ENCODE measurements at places on chromosomes 7 and 10. TPM values are rescaled to one million over a fixed set of nuclear protein-coding genes. Genes with fewer than 3 reads are reported as not detected.

ANKRD7 gene
- 4.6 TPM for total RNA-seq

KCND2 gene
- not detected for total RNA-seq

NPFFR1 gene
- not detected for total RNA-seq

PRTFDC1 gene
- total RNA-seq, result not detected

FANK1 gene
- total RNA-seq, result 0.68 TPM

LDB3 gene
- total RNA-seq, result not detected

DNA sequence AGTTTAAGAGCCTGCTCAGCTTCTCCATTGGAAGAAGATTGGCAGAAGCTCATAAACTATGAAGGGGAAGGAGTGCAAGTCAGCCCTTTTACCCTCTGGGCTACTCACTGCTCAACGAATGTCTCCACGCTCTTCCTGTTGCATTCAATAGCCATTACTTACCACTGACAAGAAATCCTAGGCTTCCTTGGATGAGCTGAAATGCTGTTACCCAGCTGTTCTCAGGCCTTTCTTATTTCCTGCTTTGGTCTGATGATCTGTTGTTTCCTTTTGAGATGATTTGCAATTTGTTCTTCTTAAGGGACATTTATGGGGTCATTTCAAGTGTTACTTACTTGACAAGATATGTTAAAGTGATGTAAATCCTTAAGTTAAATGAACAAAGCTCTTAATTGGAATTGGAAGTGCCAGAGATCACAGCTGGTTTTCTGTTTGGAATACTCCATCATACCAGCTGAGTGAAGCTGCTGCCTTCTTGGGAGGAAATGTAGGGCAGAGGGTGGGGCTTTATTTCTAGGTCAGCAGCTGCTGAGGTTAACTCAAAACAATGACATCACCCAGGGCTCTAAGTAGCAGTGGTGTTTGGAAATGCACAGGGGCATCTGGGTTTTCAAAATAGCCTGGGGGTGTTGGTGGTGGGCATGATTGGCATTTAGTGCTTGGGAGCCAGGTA lies 170.0 kb downstream of the PRKCQ start:
- DNase-seq, result peak; percentile 71

DNA sequence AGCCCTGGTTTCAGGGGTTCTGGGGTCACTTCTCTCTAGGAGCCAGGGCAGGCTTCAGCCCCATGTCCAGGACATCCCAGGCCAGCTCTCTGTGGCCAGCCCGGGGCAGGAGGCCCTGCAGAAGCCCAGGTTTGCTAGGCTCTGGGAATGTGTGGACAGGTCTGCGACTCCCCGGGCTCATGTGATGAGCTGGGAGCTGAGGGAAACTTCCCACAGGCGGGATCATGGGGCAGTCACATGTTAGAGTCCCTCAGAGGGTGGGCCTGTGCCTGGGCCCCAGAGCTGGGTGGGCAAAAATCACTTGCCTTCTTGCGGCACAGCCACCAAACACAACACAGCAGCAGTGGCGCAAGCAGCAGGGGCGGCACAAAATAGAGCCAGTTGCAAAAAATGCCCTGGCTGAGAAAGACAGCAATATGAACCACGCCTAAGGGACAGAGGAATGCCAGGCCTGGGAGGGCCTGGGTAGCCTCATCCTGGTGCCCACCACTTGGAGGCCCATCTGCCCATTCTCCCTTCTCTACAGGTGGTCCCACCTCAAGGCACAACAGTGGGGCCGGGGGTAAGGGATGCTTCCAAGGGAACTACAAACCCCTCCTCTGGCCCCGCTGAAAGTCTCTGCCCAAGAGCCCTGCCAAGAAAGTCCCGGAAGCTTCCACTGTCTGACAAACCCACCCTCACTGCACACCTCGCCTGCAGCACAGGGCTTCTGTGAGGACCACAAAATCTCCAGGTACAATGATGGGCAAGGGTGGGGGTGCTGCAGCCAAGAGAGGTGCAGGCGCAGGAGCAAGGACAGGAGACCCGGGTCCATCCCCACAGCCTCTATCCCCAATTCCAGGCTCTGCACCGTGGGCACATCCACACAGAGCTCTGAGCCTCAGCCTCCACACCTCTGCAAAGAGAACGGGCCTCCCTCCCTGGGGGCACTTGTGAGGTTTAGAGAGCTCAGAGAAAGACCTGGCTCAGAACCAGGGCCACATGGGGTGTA lies 34.6 kb upstream of the ANTXRL start:
- no peak for DNase-seq

DNA sequence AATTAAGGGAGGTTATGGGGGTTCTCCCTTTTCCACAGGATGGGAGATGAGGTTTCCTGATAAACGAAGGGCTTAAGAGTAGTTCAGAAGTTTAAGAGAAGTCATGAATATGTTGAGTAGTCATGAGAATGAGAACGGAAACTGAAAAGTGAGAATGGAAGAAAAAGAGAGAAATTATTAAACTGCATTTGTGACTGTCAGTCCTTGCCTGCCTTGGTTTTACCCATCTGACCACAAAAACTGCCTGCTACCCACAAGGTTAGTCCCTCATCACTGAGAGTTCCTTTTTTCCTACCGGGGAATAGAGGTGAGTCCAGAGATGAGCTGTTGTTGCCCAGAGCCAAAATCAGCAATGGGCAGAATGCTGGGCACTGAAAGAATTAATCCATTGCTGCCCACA lies 174.1 kb upstream of the BET1 start:
- no peak for DNase-seq

DNA sequence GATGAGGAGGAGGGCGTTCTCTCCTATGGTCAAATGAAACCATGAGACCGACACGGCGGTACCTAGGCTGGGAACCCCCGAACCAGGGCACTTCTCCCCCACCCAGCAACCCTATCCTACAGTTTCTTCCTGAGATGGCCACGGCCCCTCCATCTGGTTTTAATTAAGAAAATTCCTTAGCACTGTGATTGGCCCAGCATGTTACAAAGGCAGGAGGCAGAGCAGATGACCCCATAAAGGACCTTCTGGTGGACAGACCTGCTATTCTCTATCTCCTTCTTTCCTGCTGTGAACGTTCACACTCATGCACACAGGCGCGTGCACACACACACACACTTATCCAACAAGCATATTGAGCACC lies 129.4 kb downstream of the RGS10 start:
- peak; percentile 49 for DNase-seq

GRCh38 chr7:53095731-53096501 lies 60.5 kb downstream of the POM121L12 start:
- DNase-seq, result no peak

- DNase-seq, result peak; percentile 54
Measured at GRCh38 chr10:104581884-104582601, 59.0 kb upstream of the SORCS3 start.

DNA sequence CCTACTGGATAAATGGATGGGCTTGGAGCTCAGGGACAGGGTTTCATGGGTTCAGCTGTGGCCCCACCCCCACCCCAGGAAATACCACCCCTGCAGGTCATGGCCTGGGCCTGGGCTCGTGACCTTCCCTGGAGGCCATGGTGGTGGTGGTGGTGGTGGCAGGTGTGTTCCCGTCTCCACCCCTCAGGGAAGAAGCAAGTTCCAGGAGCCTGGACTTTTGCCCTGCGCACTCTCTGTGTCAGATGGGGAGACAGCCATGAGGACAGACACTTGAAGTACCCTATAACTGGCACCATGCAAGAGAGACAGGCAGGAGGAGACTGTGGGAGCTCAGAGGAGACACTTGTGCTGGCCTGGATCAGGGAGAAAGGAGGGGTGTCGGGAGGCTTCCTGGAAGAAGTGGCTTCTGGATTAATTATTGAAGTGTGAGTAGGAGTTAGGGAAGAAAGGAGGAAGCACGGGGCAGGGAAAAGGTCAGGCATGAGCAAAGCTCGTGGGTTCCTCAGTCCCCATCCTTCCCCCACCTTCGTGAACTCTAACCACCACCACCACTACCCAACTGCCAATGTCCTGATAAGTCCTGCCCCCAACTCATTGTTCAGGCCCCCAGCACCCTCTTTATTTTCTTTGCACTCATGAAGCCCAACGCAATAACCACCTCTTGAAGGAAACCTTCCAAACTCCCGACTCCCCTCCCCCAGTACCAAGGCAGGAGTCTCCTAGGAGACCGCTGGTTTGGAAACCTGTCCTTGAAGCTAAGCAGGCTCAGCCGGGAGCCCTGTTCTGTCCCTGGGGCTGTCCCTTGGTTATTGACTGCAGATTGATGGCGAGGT lies 8.9 kb downstream of the SH2B2 start:
- DNase-seq, result no peak

DNA sequence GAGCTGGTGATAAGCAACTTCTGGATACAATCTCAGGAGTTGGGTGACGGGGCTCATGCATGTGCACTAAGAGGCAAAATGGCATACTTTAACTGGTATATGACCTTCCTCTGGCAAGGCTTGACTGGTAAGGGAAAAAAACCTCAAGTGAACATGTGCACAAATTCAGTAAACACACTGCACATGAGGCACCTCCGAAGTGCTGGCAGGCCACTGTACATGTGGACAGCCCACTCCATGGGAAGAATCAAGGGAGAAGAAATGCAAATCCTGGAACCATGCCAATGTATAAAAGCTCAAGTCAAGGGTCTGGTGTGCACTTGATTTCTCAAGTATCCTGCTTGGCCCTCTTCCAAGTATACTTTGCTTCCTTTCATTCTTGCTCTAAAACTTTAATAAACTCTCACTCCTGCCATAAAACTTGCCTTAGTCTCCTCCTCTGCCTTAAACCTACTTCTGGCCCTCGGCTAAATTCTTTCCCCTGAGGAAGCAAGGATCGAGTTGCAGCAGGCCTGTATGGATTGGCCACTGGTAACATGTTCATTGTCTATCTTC lies 167.2 kb downstream of the RAMP3 start:
- peak; percentile 40 for DNase-seq

GRCh38 chr7:76060842-76061241 lies 12.9 kb downstream of the MDH2 start:
- DNase-seq, result no peak

GRCh38 chr10:61099756-61100155 lies 155.8 kb upstream of the RHOBTB1 start:
- DNase-seq, result no peak

DNA sequence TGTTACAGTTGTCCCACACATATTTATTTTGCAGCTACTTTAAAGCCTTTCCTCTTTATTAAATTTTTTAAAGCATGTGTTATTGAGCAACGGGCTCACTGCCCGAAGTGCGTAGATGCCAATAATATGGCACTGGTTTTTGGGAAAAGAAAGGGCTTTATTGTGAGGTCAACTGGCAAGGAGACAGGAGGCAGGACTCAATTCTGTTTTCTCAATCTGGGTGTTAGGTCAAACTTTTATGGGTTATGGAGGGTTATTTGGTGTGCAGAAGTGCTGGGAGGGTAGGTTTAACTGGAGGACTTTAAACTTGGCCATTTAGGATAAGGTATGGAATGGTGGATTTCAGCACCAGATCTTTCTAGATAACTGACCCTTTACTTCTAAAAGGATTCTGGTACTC lies 183.6 kb downstream of the LRRC4 start:
- no peak for DNase-seq

DNA sequence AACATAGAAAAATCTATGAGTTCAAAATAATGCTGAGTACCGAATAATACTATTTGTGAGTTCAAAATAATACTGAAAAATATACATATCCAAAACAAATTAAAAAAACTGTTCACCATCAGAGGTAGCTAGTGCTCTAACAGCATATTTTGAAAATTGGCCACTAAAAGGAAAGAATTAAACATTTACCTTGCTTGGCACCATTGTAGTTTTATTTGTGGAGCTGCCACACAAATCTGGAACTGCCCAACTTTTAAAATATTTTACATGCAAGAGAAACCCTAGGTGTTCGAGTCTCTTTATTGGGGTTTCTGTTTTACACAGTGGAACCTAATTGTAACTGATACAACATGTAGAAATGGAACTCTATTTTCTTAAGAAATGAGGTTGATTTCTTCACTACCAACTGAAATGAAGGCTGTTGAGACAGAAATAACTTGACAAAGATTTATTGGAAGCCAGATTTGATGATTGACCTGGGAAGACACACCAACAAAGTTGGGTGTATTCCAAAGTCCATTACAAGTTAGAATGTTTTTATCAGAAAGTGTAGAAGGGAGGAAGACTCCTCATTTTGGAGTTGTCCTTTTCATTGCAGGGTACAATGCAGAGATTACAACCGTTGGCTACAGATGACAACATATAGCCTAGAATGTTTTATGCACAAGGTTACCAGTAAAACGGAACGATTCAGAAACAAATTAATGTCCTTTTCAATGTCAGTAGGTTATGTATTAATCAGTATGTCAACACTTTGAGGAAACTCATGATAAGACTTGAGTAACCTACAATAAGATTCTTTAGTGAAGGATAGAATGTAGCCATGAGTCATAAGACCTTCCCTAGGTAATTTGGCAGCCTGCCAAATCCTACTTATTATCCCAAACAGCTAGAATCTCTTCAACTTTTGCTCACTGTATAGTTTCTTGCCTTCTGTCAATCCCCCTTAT lies 73.8 kb upstream of the PAPSS2 start:
- DNase-seq, result peak; percentile 54

DNA sequence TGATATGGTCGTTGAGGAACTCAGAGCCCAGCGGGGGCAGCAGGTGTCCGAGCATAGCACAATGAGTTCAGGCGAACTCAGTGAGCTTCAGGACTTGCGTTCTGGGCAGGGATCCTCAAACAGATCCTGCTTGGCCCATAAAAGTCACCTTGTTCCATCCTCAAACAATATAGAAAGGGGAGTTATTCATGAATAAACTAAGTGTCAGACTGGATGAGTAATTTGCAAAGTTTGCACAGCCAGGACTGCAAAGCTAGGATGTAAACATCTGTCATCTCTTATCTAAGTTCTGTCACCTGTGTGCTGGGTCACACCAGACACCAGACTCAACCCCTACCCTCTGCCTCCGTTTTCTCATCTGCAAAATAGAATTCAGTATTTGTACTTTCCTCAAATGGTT lies 58.0 kb upstream of the PFKP start:
- no peak for DNase-seq

GRCh38 chr10:85148693-85149640 lies 820.6 kb downstream of the CCSER2 start:
- no peak for DNase-seq

- DNase-seq, result peak; percentile 84
Measured at GRCh38 chr7:131556053-131556908, at the start of gene PODXL. Gene PODXL, minus strand, starts transcription at chr7:131556628. Its CDS starts 269 bp downstream, at chr7:131556359.

DNA sequence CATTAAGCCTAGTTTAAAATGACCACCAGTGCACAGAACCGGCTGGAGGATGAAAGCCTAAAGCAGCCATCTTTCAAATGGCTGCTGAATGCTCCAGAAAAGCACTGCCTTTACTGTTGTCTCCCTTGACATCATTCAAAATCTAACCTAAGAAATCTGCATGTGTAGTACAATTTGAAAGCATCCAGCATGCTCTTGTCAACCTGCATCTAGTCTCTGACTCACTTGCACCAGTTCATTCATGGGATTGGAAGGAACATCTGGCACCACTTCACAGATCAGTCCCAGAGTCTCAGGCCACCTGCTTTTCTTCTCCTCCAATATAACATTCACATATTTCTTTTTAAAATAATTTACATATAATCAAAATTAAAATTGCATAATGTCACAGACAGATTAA lies 76.2 kb downstream of the RNF133 start:
- no peak for DNase-seq

GRCh38 chr7:64628721-64629120 lies 37.2 kb upstream of the ZNF107 start:
- DNase-seq, result no peak

DNA sequence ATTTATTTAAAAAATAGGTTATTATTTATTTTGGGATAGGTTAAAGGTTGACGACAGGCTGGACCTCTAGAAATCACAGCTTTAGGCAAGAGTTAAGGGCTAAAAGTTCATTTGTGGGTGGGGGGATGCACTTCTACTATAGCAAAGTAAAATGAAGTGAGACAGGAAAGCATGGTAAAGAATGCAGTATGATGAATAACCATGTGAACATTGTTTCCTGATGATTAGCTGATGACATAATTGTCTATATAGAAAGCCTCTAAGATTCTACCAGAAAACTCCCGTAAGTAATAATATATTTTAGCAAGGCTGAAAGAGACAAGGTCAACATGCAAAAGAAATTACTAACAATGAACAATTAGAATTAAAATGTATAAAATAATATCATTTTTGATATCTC lies 25.7 kb upstream of the PRSS37 start:
- DNase-seq, result no peak

Data from RPMI7951 (cell line).